ENCODE measurements at places on chromosomes 3 and 15. TPM values are rescaled to one million over a fixed set of nuclear protein-coding genes. Genes with fewer than 3 reads are reported as not detected.

DNA sequence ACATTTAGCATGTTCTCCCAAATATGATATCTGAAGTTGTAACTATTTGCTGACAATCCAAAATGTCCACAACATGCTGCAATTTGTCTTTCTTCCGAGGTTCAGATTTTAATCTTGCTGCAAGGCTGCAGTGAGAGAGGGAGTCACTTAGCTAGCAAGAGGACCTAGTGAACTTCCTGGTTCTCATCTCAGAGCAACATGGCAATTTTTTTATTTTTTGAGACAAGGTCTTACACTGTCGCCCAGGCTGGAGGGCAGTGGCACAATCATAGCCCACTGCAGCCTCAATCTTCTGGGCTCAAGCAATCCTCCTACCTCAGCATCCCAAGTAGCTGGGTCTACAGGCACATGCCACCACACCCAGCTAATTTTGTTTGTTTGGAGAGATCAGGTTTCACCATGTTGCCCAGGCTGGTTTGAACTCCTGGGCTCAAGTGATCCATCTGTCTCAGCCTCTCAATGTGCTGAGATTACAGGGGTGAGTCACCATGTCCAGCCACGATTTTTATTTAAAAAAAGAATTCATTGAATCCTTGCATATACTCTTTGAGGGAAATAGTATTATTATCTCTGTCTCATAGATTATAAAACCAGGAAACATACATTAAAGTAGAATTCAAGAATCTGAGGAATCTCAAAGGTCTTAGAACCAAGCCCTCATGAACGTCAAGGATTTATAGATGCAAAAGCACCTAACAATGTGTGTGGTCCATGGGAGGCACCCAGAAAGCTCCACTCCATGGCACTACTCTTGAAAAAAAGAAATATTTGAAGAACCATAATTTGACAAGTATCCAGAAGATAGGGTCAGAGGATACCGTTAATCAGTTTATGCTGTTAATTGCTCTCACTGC, 9.1 kb downstream of the HDC start:
- no peak for DNase-seq

DNA sequence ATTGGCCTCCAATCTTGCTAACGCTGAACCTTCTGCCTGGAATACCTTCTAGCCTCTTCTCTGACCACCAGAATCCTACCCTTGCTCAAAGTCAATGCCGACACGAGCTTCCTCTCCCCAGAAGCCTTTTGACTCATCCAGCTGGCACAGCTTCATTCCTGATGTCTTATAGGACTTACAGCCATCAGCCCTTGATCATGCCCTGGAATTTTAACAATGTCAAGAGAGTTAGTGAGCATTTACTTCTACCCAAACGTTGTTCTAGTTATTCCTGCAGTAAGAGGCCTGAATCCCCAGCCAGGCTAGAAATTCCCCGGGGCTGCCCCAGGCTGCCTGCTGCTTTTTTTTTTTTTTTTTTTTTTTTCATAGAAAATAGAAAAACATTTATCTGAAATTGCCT, 3.9 kb downstream of the CYP1A2 start:
- no peak for DNase-seq

TMOD2 gene
- 18.9 TPM for total RNA-seq

DNA sequence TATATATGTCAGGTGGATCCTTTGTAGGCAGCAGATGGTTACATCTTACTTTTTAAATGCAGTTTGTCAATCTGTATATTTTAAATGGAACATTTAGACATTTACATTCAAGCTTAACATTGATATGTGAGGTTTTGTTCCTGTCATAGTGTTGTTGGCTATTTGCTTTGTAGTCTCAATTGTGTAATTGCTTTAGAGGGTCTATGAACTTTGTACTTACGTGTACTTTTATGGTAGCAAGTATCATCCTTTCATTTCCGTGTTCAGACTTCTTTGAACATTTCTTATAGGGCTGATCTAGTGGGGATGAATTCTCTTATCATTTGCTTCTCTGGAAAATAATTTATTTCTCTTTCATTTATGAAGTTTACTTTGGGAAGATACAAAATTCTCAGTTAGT, 656.0 kb downstream of the OTOL1 start:
- DNase-seq, result no peak

GRCh38 chr3:194395212-194395611, 3.9 kb downstream of the GP5 start:
- DNase-seq, result no peak

Measured in neural crest cell (in vitro differentiated cells).